ENCODE measurements at places on chromosomes 7 and 10.
A peak's percentile ranks its signal among the peaks of the same experiment; 100 is the strongest.

GRCh38 chr7:157312941-157313340 lies 23.9 kb upstream of the DNAJB6 start:
- DNase-seq = no peak

- DNase-seq = no peak
These were observed 74.1 kb downstream of the VIPR2 start for GRCh38 chr7:159070431-159071148.

GRCh38 chr10:28533186-28533564 lies 257 bp downstream of the WAC start:
- DNase-seq = no peak

GRCh38 chr10:29681676-29682448 lies 47.1 kb upstream of the SVIL start:
- no peak for DNase-seq

DNA sequence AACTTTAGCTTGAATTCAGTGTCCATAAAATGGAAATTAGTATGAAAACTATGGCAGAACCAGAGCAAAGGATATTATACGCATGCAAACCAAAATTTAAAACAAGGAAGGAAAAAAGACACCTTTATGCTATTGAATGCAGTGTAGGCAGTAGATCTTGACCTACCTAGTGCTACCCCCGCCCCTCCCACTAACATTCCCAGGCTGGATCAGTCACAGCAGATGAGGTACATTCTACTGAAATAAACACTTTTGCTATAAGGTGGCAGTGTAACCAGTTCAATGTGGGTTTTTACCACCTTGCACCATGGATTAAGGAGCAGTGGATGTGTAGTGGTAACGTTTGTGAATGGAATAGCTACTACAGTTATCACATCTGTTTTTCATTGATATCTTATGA lies 27.9 kb downstream of the SRI start:
- no peak for DNase-seq

- DNase-seq = no peak
These were observed 88.9 kb upstream of the KLF6 start for GRCh38 chr10:3873728-3874461.

GRCh38 chr10:32346134-32346550 lies 816 bp downstream of the EPC1 start:
- DNase-seq = peak; percentile 93

DNA sequence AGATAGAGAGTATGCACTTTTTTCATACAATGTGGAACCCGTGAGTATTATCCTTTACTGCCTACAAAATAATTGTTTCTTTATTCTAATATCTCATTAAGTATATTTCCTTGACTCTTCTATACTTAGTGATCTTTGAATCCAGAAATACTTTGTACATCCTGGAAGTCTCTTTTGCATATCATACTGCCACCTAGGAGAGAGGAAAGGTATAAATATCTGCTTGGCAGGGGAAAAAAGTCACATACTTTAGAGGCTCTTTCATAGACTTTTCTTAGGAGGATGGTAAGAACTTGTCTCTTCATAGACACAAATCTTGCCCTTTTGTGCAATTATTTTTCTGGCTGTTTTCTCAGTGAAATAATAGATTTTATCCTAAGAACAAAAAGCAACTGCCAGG lies 436.0 kb downstream of the PAXIP1 start:
- no peak for DNase-seq

DNA sequence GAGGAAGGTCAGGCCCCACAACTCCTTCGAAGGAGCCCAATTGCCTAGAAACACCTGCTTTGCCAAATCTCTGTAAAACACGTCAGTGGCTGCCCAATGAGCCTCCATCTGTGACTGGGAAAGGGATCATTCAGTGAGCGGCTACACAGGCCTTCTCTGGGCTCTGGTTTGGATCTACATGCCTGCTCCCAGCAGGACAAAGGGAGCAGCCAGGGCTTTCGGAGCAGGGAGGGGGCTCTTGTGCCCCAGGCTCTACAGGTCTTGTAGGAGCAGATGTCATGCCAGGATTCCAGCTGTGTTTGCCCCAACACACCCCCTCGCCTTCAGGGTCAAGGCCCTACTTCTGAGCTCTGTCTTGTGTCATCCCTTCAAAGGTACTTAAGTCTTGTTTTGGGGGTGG lies 73.5 kb downstream of the CLEC2L start:
- DNase-seq = no peak

Measured in hypothalamus (tissue), 51 donors.